Epithelial cell of esophagus (primary cell): ENCODE measurements at places on chromosomes 1 and 21.
A peak's percentile ranks its signal among the peaks of the same experiment; 100 is the strongest.

GRCh38 chr1:171219346-171220080 lies 28.8 kb upstream of the FMO1 start:
- peak; percentile 18 for DNase-seq

GRCh38 chr1:22118291-22118992 lies 24.5 kb downstream of the WNT4 start:
- no peak for DNase-seq

DNA sequence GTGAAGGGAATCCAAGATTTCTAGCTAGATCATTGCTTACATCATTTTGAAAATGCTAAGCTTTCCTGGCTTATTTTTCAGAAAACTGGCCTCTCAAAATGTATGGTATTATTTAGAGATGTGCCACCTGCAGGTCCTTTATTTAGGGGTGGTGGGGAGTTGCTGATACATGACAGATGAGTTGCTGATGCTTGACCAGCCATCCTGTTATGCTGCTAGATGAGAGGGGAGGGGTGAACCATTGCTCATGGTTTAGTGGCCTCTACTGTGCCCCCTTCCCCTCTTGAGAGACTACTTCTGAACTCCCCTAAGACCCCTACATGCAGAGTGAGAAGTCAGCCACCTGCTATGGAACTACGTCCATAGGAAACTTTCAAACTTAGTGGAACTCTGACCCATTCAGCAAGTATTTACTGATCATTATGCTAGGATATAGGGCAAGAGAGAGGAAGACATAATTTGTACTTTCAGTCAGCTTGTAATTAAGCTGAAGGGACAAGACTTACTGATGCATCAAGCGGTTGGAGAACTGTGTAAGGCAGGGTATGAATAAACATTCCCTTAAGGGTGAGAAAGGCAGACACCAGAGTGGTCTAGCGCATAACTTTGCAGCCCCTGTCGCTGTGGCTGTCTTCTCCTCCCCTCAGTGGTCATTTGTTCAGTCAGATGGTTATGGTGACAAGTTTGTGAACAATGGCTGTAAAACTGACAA lies 34.6 kb downstream of the SLAMF6 start:
- no peak for DNase-seq

- no peak for DNase-seq
These were observed 60.4 kb upstream of the DMRTB1 start for GRCh38 chr1:53398576-53399365.

- DNase-seq: peak; percentile 55
These were observed 4.8 kb downstream of the MYBPH start for GRCh38 chr1:203170625-203171330.

DNA sequence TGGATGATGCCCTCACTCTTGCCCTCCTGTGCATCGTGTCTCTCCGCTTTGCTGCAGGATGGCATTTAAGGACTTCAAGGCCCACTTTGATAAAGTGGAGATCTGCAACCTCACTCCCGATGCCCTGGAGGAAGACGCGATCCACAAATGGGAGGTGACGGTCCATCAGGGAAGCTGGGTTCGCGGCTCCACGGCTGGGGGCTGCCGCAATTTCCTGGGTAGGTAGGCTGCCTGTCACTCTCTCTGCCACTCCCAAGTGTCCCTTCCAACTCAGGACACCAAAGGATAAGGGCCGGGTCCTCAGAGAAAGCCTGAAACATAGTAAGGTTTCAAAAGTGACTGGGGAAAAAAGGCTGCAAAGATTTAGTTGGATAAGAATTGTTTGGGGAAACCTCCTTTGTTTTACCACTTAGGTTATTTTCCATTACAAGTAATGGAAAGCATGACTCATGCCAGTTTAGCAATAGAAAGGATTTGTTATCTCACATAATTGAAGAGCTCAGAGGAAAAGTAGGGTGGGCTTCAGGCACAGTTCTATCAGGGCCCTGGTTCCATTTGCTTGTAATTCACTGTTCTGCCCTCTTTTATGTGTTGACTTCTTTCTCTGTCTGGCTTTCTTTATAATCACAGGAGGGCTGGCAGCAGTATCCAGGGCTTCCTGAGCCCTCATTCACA lies 31.9 kb downstream of the CAPN9 start:
- DNase-seq: peak; percentile 30
